Left renal cortex interstitium (tissue), 4 donors: ENCODE measurements at places on chromosomes 5 and 9. TPM values are rescaled to one million over a fixed set of nuclear protein-coding genes. Genes with fewer than 3 reads are reported as not detected.

DNA sequence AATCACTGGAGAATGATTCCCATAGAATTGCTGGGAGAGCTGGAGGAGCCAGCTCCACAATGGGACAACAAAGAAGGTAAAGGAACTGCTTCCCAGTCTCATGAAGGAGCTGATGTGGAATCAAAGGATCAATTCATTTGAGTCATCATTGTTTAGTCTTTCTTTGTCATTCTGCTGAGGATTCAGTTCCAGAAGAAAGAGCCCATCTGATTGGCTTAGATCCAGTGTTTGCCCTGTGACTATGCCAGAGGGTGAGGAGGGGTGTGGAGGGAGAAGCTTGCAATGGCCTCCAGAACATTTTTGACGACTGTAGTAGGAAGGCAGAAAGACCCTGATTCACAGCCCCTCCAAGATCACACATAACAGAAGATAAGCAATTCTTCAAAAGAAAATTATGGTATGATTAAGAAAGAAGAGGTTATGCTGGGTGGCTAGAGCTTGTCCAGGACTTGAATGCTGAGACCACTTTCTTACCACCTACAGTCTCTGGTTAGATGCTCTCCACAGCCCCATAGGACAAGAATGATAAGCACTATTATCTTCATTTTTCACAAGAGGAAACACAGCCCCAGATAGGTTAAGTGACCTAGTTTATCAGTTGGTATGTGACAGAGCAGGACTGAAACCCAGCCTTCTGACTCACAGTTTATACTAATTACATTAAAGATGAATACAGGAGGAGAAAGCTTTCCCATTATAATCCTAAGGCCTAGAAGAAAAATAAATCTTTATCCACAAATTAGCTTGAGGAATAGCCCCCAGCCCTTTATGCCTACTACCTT is 363.1 kb downstream of the PRELID2 start:
- no peak for DNase-seq

DNA sequence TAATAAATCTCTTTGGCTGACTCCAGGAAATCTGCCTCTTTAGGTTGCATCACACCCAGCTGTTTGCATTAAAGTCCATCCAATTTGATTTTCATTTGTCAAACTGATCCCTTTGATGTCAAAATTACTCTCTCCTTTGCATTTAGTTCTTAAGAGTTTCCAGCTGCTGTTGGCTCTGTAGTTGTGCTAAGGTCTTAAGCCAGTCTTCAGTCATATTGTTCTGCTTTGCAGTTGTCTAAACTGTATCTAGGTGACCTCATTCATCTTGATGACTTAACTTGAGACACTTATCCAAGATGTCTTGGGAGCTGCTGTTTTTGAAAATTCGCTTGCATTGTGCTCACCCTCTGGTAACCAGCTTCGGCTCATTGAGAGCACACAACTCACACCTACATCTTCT is 386.9 kb upstream of the TLE4 start:
- DNase-seq = no peak

DNA sequence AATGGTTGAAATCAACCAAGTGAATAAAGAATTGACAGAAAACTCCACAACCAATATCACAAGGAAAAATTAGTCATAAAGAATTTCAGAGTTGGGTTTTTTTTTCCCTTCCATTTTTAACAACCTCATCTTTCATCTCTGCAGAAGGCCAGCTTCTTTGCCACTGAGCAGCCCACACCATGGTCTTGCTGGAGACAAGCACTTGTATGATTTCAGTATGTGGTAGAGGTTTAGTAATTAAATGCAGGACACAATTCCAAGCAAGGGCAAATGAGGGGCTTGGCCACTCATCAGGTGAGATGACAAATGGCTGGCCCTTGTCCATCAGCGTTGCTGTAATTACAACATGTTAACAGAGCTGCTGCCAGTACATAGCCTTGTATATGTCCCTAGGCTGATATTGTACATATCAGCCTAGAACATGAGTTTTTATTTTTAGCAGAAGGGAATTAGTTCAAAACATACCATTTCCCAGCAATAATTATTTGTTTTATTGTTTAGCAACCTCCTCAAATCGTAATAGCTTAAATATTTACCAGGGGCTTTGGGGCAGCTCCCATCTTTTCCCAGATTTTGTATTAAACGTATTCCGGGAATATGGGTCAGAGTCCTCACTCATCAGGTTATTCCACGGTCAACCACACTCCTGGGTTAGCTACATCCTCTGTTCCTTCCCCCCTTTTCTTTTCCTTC is 5.0 kb upstream of the C9 start:
- no peak for DNase-seq

DNA sequence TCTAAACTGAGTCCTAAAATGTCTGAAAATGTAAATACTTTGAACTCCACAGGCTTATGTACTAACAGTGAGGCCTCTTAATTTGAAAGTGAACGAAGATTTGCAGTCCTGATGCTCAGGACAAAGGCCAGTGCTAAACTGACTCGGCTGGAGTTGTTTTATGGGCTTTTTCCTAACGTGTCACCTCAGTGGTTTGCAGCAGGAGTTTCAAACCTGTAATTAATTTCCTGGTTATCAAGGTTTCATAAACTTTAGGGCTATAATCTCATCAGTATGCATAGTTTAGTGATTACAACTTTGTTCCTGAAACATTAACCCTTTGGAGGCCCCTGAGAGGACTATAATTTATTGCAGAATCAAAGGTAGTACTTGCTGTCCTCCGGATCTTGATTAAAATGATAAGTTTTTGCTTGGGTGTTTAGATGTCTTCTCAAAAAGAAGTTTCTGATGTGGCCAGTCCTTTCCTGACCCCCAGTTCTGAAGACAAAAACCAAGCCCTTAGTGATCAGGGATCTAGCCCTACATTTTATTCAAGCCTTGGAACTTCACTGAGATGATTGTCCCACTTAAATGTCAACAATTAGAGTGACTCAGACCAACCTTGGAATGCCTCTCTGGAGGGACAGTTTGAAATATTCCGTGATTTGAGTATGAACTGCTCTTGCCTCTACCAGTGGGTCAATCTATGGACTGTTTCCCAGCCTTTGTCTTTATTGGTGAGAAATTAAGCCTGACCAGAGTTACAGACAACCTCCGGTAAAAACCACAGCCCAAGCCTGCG is 11.1 kb upstream of the S100Z start:
- no peak for DNase-seq

GRCh38 chr9:123401879-123402513 is 46.0 kb downstream of the CRB2 start:
- DNase-seq = no peak

DNA sequence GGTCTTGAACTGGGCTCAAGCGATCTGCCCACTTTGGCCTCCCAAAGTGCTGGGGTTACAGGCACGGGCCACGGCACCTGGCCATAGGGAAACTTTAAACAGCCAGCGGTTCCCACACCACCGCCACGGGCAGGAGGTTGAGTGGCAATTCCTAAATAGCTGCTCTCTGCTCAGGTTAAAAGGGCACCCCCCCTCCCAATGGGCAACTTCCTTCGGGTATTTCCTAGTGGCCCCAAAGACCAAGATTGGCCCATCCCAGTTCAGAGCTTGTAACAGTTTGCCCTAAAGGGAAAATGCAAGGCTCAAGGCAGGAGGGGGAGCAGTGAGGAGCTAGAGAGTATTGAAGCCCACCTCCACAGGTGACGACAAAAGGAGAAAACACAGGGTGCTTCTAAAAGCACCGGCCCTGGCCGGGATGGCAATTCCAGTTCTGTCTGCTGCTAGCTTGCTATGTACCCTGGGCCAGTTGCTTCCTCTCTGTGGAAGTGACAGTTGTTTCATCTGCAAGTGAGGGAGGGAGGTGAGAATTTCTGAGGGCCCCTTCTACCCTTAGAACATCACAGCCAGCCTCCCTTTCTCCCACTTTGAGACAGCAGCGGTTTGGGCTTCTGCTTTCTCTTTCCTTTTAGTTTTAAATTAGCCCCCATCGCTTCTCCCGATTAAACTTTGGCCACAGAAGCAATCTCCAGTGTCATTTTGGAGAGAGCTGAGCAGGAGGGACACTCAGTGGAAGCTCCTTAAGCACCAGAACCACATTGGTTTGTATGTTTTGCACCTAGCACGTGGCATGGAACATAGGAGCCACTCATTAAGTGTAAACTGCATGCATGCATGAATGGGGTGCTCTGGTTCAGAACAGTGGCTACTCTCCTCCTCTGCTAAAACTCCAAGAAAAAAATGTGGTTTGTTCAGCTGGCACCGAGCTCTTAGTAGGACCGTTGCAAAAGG is 17.3 kb upstream of the TNIP1 start:
- no peak for DNase-seq

DNA sequence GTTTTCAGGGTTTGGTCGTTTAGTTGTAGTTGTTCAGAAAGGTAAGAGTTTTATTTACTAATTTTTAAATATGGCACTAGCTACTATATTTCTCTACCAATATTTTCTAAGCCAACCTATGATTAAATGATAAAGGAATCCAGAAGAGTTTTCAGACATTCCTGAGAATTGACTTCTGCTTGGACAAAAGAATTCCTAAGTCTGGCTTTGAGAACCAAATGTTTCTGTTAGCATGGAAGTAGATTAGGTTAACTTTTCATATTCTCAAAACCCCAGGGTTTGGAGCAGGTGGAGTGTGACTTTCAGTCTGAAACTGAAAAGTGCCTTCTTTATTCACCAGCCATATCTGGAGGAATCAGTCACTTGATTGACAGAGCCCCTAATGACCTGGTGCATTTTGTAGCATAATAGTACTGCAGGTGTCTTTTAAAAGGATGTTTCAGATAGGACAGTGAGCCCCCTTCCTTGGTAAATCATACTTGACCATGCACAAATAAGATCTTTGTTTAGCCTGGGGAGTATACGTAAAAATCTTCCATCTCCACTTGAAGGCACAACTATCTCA is 457.0 kb upstream of the ZNF462 start:
- no peak for DNase-seq

- no peak for DNase-seq
Observed at GRCh38 chr5:108905805-108906204, 158.1 kb downstream of the FER start.

GRCh38 chr5:20554001-20554400 is 566.0 kb upstream of the CDH18 start:
- DNase-seq = no peak

Gene JAK2
- 17.2 TPM for polyA plus RNA-seq
